GM20000 (cell line): ENCODE measurements at places on chromosomes 1 and 21.

DNA sequence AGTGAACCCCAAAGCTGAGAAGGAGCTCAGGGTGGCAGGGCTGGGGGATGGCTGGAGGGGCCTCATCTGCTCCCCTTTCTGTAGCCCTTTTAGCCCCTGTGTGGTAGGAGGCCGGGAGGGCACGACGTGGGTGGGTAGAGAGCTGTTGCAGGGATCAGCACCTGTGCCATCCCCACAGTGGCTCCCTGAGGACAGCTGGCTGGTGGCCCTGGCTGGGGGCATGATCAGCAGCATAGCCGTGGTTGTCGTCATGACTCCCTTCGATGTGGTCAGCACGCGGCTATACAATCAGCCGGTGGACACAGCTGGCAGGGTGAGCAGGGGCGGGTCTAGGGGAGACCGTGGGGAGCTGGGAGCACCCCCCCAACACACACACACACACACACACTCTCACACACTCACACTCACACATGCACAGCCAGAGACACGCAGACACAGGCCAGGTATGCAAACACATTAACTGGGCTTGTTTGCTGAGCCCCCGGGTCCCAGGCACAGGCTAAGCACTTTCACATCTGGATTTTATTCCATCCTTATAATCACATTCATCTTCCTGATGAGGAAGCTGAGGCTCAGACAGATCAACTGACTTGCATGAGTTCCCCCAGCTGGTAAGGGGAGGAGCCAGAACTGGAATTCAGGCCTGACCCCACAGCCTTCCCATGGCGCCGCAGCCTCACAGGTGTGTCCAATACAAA lies 2.5 kb downstream of the SLC25A34 start:
- DNase-seq, result no peak

DNA sequence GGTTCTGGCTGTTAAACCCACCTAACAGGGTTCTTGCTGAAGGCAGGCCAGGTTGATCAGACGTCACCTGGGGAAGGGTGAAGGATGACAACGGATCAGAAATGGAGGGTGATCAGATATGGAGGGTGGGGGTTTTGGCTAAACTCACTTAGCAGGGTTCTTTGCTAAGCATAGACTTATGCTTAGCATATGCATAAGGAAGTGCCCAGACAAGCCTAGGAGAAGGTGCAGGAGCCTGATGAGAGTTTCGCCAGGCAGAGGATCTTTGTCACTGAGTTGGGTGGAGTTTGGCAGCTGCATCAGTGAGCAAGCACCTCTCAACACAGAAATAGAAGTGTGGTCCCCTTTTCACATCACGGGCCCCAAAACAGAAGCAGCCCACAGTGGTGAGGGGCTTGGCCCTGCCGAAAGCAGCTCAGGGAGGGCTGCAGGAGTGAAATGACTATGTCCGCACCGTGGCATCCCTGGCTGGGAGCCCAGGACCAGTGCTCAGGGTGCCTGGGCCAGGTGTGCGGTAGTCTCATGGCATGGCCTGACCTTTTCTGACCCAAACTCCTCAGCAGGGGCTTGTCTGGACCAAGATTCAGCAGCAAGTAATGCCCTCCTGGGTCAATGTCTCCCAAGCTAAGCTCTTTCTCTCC lies 101.6 kb downstream of the AJAP1 start:
- no peak for DNase-seq

DNA sequence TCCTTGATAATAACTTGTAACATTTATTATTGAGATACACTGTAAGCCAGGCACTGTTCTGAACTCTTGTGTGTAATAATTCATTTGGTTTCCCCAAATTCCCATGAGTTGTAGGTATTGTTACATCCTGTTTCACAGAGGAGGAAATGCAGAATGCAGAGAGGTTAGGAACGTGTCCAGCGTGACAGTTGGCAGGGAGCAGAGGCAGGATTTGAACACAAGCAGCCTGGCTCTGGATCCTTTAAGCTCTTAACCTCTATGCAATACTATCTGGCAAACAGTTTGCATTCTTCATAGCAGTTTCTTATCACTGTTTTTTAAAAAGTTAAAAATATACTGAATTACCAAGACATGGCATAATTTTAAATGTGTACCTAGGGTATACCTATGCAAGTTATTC lies 30.5 kb downstream of the EEIG2 start:
- no peak for DNase-seq

GRCh38 chr1:92366040-92366395 lies 67.2 kb downstream of the RPAP2 start:
- DNase-seq, result no peak

DNA sequence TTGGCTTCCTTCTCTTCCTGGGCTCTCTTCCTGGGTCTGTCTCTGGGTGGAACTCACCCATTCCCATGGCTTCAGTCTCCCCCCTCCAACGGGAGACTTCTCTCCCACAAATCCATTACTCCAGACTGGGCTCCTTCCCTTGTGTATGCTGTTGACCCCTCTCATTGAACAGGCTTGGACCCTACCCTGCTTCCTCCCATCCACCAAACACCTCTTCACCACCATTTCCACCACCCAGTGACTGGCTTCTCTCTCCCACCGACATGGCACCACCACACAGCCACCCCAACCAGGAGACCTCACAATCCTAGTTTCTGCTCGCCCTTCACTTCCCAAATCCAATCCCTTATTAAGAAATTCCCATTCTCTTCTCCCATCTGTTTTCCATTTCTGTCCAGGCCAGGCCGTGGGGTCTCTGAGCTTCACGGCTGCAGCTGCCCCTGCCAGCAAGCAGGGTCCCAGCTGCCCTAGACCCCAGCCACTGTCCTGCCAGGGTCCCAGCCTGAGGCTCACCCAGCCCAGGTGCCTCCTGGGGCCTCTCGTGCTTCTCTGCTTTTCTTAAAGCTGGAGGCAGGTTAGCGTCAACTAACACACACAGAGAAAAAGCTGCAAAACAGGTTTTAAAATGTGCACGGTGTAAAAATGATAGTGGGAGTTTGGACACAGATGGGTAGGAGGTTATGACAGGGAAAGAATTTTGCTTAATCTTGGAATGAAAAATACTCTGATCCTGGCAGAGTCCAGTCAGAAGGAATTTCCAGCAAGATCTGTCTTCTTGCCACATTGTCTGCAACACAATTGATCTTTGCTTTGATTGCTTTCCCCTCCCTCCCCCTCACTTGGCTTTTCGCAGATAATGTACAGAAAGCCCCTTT lies 383.8 kb upstream of the VAMP3 start:
- DNase-seq, result no peak

DNA sequence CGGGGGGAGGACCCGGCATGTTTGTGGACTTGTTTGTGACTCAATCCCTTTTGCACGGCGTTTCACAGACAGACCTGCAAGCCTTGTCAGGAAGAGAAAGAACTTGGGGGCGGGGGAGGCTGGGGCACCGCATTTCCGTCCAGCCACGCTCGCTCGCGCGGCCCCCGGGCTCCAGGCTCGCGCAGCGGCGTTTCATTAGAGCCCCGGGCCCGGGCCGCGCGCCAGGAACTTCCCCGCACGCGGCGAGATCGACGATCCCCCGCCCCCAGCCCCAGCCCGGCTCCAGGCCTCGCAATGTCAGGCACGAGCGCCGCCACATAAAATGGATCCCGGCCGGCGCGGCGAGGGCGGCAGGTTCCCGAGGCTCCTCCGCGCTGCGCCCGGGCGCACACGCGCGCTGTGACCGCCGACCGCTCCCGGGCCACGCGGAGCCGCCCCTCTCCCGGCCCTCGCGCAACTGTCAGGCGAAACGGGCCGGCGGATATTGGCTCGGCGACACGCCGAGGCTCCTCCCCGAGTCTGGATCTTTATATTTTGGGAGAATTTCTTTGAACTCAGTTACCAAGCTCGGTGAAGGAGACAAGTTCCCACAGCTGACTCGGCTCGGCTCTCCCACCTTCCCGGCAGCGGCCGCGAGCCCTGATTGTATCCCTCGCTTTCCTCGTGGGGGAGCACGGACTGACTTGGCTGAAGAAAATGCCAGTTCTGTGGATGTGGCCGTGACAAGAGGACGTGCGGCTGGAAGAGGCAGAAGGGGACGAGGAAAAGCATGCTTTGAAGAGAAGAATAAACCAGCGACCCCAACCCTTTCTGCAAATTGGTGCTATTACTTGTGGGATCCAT lies at the start of gene KIF26B:
KIF26B (plus strand) TSS at position 557 of the 843 bp plus-strand sequence. CDS start 440 bp downstream, outside the sequence.
- DNase-seq, result peak; percentile 73

DNA sequence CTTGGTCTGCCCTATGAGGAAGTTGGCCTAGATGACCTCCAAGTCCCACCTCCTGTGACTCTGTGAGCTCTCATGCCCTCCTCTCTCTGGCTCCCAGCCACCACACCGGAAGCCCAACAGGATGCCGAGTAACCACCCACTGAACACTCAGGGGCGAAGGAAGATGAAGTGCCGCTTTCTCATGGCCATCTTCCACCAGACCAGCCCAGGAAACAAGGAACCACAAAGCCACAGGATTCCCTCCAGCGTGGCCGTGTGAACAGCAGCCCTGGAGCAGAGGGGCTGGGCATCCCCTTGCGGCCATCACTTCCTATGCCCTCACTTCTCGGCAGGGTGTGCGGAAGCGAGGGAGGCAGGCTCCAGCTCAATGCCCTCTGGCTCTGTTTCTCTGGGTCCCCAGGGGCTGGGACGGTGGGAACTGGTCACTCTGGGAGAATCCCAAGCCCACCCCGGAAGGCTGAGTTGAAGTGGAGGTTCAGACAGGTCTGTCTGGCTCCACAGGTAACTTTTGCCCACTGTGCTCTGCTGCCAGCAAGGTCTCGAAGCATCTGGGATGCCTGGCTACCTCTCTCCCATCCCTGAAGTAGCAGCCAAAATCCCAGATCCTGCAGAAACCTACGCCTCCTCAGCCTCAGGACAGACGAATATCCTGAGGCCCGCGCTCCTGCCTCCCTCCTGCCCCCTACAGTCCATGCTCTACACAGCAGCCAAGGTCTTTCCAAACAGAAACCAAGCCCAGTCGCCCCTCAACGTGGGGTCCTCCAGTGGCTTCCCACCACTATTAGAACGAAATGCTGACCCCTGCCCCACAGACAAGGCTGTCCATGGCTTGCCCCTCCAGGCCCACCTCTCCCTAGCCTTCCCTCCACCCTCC lies 44.2 kb upstream of the ECE1 start:
- peak; percentile 75 for DNase-seq

GRCh38 chr21:45086337-45086958 lies 12.1 kb downstream of the ADARB1 start:
- no peak for DNase-seq

DNA sequence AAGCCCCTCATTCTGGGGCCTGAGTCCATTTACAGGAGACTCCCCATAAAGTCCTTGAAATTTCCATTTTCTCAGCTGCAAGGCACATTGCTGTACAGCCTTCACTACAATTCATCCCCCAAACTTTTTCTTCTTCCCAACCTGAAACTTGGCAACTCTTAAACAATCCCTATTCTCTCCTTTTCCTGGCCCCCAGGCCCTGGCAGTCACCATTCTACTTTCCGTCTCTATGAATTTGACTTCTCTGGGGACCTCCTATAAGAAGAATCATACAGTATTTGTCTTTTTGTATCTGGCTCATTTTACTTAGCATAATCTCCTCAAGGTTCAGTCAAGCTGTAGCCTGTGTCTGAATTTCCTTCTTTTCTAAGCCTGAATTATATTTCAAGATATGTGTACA lies 332.9 kb downstream of the PCP4 start:
- DNase-seq, result no peak

- no peak for DNase-seq
These were observed 107.2 kb downstream of the FAF1 start for GRCh38 chr1:50852889-50853288.

DNA sequence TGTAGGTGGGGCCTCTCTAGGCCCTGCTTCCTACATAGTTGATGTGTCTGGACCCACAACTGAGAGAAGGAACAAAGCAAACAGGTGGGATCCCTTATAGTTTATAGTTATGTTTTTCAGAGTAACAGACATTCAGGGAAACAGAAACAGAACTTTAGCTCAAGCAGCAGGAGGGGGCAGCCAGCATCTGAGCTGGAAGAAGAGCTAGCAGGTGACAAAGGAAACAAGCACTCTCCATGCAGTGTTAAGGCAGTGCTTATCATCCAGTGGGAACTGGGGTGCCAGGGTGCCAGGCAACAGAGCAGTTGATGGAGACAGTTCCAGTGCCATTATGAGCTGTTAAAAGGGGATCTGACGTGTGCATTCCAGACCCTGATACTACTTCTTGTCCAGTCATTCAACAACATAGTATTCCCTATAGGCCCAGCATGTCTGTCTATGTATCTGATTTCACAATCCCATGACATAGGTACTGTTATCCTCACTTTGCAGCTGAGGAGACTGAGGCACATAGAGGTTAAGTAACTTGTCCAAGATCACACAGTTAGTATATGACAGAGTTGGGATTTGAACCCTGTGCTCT lies 13.5 kb downstream of the HIVEP3 start:
- no peak for DNase-seq

- no peak for DNase-seq
These were observed 52.5 kb downstream of the MDM4 start for GRCh38 chr1:204568576-204569315.

DNA sequence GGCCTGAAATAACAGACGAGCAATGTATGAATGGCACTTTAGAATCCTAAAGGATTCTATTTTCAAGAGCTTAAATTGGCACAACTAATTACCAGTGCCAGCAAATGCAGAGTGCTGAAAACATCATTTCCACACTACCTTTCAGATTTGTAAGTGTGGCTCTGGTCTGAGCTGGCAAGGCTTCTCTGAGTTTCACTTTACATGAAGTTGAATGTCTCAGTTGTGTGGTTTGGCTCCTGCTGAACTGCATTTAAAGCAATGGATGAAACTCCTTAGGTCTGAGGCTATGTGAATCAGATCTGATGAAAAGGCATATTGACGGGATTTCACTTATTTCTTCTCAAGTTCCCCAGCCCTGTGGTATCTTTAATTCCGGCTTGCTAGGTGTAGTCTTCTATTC lies 114.8 kb upstream of the PTGFR start:
- DNase-seq, result no peak

DNA sequence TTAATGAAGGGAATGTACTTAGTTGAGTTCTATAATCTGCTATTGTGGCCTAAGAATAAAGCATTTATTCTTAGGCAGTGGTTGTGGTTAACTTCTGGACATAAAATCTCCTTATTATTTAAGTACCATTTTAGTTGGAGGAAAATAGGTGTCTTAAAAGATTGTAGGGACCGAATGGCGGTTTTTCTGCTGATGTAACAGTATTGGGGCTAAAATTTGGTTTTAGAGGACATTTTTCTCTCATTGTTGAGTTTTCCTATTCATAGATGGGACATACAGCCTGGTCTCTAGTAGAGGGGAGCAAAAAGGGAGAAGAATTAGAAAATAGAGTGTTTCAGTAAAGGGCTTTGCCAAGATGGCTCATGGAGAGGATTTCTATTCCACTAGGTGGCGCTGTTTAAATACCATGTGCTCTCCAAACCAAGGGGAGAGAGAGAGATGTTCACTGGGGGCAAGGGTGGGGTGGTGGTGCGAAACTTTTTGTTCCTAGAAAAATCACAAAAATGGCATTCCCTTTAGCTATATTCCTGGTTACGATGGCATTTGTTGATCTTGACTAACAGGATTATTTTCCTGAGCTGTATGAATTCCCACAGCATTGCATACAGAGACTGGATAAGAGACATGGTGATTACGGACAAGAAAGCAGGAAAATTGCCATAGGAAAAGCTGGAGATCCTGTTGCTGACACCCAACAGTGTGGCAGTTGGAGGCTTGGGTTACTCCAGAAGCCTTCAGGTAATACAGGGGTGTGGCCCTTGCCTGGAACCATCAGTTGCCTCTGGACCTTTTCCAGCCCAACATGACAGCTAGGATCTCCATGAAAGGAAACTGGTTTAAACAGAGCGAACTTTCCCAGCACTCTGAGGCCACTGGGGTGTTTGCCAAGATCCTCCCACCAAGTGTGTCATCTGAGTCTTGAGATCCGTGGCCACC lies 18.2 kb upstream of the FCGR2A start:
- DNase-seq, result peak; percentile 79
